Esophagus mucosa (tissue), 1 donor: ENCODE measurements at places on chromosomes 5 and 9. TPM values are rescaled to one million over a fixed set of nuclear protein-coding genes. Genes with fewer than 3 reads are reported as not detected.

GRCh38 chr5:55231919-55232270, 1.5 kb downstream of the CCNO start:
- no peak for ATAC-seq

Gene WDR55
- total RNA-seq: 19.7 TPM

Gene BHMT
- 0.36 TPM for total RNA-seq

- ATAC-seq: no peak
These were observed 92.0 kb upstream of the DNAH5 start for GRCh38 chr5:14036514-14036913.

DNA sequence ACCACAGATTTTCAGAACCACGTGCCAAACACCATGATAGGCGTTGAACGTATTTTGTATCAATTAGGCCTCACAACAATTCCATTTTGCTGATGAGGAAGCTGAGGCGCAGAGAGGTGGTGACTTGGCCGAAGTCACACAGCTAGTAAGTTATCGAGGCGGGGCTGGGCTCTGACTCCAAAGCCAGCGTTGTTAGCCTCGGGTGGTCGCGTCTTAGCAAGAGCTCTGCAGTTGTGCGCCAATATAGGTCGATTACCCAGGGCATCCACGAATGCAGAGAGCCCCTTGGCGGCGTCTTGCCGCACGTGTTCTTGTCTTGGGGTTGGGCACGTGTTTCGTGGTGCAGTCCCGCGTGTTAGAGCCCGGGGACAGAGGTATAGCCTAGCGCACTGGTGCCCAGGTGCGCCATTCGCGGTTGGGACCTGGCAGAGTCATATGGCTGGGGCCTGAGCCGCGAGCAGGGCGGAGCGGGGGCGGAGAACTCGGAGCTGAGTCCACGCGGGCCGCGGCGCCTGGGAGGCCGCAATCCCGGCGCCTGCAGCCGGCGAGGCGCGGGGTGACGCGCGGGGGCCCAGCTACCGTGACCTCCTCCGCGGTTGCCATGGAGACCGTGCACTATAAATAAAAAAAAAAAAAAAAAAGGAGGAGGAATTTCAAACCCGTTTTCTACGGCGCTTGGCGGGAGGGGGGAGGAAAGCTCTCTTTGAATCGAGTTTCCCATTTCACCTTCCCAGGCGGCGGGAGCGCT, 62.3 kb downstream of the CXXC5 start:
- peak; percentile 57 for ATAC-seq

- no peak for ATAC-seq
These were observed 51.2 kb downstream of the ZNF618 start for GRCh38 chr9:113927277-113927676.

- ATAC-seq: no peak
These were observed 676.5 kb downstream of the DMRTA1 start for GRCh38 chr9:23123048-23123632.
